ENCODE measurements at places on chromosomes 1 and 21.

- DNase-seq: no peak
Observed at GRCh38 chr1:13730751-13731482, 30.9 kb downstream of the PRDM2 start.

- DNase-seq: no peak
Observed at GRCh38 chr1:51920130-51920529, 41.6 kb upstream of the NRDC start.

GRCh38 chr1:11970441-11971185, 9.6 kb upstream of the MFN2 start:
- no peak for DNase-seq

GRCh38 chr1:215595231-215595630, 28.1 kb downstream of the KCTD3 start:
- no peak for DNase-seq

DNA sequence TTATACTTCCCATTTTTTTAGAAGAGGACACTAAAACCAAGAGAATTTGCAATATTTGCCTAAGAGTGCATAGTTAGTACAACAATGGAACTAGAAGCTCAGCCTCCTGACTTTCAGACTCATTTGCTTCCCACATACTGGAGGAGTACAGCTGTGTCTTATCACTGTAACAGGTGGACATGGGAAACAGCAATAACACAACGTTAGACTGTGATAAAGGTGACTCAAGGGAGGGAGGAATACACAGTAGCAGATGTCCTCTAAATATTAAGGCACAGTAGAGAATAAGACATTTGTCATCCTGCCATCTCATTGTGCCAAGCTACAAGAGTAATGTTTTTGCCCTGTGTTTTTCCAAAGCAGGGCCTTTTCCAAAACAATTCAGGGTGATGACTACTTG, 55.4 kb upstream of the JAK1 start:
- no peak for DNase-seq

GRCh38 chr1:181711820-181712219, 228.5 kb downstream of the CACNA1E start:
- no peak for DNase-seq

GRCh38 chr1:246907472-246907871, 24.3 kb downstream of the AHCTF1 start:
- DNase-seq: peak; percentile 59

Measured in neural progenitor cell (in vitro differentiated cells).